HFFc6 (cell line): ENCODE measurements at places on chromosomes 2 and 18. TPM values are rescaled to one million over a fixed set of nuclear protein-coding genes. Genes with fewer than 3 reads are reported as not detected.

DNA sequence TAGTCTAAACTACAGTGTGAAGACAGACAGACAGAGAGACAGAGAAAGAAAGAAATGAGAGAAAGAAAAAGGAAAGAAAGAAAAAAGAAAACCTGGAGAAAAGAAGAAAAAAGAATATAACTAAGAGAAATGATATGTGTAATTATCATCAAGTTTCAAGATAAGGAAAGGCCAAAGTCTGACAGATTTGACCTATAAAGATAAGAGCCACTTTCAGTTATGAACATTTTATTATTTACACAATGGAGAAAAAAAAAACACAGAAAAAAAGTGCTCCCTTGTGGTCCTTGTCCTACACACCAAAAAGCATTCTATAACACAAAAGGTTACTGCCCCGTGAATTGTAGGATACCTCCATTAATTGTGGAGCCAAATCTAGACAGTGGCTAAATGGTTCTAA, 937.2 kb upstream of the DDX18 start:
- no peak for DNase-seq

DNA sequence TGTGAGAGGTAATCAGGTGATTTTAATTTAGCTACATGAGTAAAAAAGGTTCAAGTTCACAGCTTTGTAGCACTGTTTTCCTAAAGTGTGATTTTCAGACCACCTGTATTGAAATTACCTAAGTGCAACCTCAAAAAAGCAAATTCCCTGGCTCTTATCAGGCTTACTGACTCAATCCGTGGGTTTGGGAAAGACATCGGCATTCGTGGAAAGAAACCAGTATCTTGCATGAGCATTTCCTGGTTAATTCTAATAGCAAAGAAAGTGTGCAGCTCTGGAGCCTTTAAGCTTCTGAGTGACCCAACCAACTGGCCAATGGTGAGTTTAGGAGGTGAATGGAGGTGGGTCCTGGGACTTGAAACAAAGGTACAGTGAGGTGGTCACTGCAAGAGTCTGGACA, 300.9 kb downstream of the NBAS start:
- no peak for DNase-seq

DNA sequence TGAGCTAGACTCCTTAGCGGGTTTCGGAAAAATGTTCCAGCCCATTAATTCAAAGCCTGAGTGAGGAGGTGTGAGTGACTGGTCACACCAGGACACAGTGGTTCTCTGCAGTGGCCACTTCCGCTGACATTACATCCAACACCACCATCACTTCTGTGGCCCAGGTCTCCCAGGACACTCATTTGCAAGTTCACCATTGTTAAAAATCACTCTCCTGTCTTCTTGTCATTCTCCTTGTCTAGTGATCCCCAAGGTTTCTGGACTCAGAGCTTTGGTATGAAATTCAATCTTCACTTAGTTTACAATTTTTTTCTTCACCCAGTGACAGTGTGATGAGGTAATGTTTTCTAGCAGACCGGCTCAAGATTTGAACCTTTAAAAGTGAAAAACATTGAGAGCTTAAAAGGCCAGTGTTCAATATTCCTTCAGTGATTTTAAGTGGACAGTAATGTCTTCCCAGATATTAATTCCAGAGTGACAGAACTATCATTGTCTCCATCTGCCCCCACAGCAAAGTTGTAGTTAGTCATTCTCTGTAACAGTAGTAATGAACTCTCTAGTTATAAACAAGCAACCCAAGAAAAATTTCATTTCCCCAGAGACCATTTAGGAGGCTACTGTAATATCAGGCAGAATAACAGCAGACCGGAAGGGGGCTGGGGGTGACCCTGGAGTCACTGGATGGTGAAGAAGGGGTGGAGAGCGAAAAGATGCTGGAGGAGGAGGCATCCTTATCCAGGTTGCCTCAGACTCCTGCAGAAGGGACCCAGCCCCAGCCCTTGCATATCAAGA, 164.9 kb downstream of the GFPT1 start:
- DNase-seq: peak; percentile 54

The SLC5A7 gene
- not detected in 2 replicates for total RNA-seq

GRCh38 chr2:204274991-204275390, 270.3 kb upstream of the PARD3B start:
- DNase-seq: no peak

The DNMT3A gene
- total RNA-seq: 3.2 to 4.1 TPM (median 3.6 TPM) in 3 replicates

DNA sequence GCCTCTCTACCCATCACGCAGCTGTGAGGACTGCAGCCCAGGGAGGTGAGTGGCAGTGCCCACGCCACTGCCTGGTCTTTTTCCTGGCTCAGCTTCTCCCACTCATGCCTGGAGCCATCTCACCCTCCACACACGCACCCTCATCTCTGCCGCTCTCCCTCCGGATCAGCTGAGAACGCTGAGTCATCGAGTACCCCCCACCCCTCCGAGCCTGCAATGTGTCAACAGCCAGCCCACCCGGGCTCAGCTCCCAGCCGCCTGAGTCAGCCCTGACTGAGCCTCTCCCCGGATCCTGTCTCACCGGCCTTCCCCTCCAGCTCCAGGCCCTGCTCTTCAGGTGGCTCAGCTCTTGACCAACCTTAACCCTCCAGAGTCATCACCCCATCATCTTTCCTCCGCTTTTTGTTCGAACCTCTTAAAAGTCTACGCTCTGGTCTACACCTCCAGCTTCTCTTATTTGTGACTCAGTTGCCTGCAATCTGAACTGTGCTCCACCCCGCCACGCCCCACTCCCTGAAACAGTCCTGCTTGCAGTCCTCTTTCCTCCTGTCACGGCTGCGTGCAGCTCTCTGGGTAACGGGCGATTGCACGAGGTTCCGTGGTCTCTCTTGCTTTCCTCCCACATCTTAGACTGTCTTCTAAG, 94.4 kb upstream of the ASAP2 start:
- peak; percentile 89 for DNase-seq

GRCh38 chr2:41872646-41873045, 175.2 kb upstream of the PKDCC start:
- no peak for DNase-seq

GRCh38 chr18:33184958-33185357, 255.6 kb downstream of the CCDC178 start:
- DNase-seq: no peak

The CCDC74B gene
- total RNA-seq: 3.7 and 5.1 TPM in 2 replicates

GRCh38 chr2:79789811-79790210, 277.0 kb downstream of the CTNNA2 start:
- DNase-seq: no peak

The ANKRD30B gene
- total RNA-seq: 0.13 TPM in 1 of 2 replicates, not detected in the other

GRCh38 chr2:156430980-156431358, 5.2 kb upstream of the GPD2 start:
- DNase-seq: peak; percentile 53

GRCh38 chr2:94879314-94879981, 8.2 kb downstream of the TEKT4 start:
- no peak for DNase-seq

The AMER3 gene
- total RNA-seq: not detected in 3 replicates

The MROH2A gene
- not detected in 3 replicates for total RNA-seq

DNA sequence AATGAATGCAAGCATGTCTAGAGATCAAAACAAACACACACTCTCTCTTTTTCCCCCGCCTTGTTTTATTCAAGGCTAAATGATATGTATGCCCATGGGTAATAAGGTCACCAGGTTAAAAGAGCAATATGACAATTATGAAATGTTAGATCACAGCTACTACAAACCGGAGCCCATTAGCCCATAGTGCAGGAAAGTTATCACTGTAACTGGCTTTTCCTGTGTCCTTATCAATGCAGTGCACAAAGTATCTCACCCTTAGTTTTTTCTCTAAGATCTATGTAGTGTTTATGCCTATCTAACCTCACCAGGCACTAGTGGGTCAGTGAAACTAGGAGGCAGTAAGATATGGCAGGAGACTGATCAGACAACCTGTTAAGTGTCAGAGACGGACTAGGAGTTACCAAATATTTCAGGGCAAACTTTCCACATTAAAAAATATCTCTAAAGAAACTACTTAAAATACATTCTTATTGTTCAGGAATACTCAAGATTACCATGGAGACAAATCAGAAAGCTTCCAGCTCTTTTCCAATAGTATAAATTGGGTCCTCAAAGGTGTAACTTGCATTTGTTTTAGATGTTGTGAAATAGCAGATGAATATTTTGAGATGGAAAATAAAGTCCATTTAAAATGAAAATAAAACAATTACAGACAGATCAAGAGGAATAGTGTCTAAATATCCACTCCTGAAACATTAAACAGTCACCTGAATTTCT, 282.2 kb downstream of the EXOC6B start:
- DNase-seq: no peak
